NT2/D1 (cell line): ENCODE measurements at places on chromosomes 16 and 17.
A peak's percentile ranks its signal among the peaks of the same experiment; 100 is the strongest.

DNA sequence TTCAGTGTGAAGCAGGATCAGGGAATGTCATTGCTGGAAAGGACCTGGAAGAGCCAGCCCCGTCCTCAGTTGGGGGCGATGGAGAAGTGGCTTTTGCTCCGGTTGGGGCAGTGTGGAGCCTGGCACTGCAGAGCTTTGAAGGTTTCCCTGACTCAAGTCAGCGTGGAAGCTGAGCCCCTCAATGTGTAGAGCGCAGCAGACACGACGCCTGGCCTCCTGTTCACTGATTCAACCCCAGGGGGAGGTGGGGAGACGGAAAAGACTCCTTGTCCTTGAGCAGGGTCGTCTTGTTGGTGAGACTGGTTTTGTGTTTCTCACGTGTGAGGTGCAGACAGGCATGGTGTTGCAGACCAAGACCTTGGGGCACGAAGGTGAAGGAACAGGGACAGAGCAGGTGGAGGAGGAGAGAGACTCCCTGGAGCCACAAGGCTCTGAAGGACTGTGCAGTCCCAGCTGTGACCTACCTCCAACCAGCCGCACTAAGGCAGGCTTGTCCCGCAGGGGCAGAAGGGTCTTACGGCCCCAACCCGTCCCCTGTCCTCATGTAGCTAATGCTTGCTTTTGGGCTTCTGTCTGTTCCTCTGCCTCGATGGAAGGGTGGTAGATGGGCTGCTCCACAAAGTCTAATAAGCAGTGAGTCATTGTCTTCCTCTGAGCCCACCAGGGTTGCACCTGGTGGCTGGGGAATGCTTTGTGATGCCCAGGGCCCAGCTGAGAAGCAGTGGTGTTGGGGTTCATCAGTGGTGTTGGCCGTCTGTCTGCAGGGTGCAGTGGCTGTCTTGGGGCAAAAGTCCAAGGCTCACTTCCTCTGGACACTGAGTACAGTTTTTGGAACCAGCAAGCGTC, 47.8 kb downstream of the MPRIP start:
- no peak for DNase-seq

- DNase-seq, result no peak
Measured at GRCh38 chr17:82439194-82439828, 11.2 kb downstream of the CYBC1 start.

GRCh38 chr17:72766761-72767356, 325.6 kb downstream of the SLC39A11 start:
- DNase-seq, result no peak

- DNase-seq, result no peak
Measured at GRCh38 chr17:4136373-4136772, 6.5 kb downstream of the ZZEF1 start.

GRCh38 chr17:62933501-62934385, 32.3 kb upstream of the TANC2 start:
- no peak for DNase-seq

- no peak for DNase-seq
Measured at GRCh38 chr17:73746314-73747073, 102.2 kb upstream of the SDK2 start.

GRCh38 chr17:40614431-40615067, 33.1 kb downstream of the SMARCE1 start:
- DNase-seq, result no peak

DNA sequence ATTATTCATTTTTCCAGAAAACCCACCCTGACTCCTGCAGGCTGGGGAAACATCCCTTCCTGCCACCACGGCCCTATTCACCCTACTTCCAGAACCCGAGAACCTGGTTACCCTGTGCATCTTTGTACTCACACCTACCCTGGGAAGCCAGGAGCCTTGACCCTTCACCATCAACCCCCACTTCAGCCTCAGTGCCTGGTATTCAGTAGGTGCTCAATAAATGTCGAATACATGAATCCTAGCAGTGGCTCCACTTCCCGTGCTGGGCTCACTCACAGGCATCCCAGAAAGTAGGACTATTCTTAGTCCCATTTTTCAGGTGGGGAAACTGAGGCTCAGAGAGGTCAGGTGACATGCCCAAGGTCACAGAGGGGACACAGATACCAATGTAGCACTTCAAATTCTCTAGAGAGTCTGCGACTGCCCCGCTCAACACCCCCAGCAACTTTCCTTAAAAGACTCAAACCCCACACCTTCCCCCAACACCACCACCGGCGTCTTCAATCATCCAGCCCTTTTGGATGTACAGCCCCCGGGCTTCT, 36.1 kb upstream of the CMIP start:
- no peak for DNase-seq

GRCh38 chr17:74758848-74759168, 10.4 kb downstream of the NHERF1 start:
- DNase-seq, result no peak

GRCh38 chr17:43356999-43357398, 41.8 kb upstream of the ARL4D start:
- no peak for DNase-seq

DNA sequence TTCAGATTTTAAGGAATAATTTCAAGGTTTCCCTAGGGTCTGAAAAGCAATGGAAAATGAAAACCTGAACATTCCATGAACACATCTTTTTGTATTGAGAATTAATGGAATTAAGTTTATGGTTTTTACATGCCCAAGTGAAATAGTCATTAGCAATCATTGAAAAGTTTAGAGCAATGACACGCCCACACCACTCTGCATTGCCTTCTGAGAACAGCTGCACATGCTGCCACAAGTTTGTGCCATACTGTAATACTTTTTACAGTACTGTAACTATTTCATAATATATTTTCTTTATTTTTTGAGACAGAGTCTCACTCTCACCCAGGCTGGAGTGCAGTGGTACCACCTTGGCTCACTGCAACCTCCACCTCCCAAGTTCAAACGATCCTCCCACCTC, 345.2 kb upstream of the PMFBP1 start:
- DNase-seq, result no peak

GRCh38 chr17:65588181-65588808, 26.8 kb upstream of the AXIN2 start:
- DNase-seq, result no peak

- DNase-seq, result peak; percentile 42
Measured at GRCh38 chr16:87143661-87144121, 173.5 kb downstream of the C16orf95 start.

DNA sequence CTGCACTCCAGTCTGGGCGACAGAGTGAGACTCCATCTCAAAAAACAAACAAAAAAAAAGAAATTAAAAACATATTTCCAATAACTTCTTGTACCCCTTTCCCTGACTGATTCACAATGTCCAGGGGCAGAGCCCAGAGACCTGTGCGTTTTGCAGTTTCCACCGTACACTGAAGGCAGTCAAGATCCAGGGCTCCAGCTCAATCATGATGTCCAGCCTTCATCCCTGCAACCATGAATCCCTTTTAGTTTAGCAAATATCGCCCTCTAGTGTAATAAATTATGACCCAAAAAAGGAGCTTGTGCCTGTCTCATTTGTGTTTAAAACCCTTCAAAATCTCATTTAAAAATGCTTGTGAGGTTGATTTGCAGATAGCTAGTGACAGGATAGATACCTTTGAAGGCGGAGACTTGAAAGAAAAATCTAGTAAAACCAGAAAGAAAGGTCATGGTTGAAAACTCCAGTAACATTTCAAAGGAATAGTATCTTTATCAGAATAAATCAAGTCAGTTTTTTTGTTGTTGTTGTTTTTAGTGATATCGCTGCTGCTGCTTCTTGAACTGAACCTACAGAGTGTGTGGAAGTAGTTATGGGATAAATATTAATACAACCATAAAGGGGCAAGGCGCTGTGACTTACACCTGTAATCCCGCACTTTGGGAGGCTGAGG, 3.7 kb upstream of the ERN1 start:
- DNase-seq, result peak; percentile 28

DNA sequence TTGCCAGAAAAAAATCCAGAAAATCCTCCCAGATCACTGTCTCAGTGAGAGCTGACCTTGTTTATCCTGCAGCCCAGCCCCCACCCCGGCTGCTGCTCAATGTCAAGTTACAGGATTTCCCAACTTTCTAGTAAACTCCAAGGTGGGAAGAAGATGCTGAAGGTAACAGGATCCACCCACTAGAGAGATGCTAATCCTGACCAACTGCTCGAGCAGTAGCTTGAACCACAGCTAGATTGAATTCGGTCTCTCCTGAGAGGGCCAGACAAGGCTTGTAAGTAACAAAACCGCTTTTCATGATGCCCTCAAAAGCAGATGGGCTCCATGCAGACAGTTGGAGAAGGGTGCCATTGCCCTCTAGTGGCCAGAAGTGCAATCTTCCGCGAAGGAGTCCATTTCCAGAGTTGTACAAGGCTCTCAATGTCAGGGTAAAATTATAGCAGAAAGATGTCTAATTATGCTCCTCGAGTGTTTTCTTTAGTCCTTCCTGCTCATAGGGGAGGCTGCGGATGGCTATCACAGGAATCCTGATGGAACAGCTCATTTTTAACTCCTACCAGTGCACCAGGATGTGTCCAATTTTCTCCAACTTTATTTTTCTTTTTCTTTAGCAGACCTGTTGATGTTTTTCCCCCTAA, 3.9 kb downstream of the CDH11 start:
- peak; percentile 68 for DNase-seq

DNA sequence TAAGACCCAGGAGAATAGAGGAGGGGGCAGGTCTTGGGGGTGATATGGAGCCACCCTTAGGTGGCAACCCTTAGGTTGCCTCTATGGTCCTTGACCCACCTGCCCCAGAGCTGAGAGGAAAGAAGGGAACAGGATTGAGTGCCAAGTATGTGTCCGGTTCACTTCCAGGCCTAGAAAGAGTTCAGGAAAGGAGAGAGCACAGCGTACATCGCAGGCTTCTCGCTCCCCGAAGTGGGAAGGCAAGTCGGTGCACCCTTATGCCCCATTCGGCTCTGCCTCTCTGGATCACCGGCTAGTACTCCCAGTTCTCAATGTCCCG, 631 bp downstream of the SP6 start:
- DNase-seq, result no peak

- no peak for DNase-seq
Measured at GRCh38 chr17:76270770-76271668, 5.9 kb downstream of the UBALD2 start.

DNA sequence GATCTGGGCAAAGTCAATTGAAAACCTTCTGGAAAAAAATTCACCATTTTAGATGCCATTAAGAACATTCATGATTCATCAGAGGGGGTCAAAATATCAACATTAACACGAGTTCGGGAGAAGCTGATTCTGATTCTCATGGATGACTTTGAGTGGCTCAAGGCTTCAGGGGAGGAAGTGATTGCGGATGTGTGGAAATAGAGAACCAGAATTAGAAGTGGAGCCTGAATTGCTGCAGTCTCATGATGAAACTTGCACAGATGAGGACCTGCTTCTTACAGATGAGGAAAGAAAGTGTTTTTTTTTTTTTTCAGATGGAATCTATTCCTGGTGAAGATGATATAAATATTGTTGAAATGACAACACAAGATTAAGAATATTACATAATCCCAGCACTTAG, 12.9 kb downstream of the ITGAX start:
- no peak for DNase-seq

GRCh38 chr17:74578979-74579378, 11.7 kb upstream of the CD300H start:
- no peak for DNase-seq

DNA sequence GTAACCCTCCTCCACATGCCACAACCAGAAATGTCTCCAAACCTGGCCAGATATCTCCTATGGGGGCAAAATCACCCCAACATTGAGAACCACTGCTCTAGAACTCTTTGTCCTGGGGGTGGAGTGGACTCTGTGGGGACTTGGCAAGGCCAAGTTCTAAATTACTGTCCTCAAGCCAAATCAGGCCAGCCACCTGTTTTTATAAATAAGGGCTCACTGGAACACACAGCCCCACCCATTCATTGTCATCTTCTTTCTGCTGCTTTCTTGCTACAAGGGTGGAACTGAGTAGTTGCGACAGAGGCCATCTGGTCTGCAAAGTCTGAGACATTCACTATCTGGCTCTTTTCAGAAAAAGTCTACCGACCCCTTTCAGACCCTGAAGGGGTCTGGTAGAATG, 26.8 kb upstream of the TMEM220 start:
- DNase-seq, result no peak

DNA sequence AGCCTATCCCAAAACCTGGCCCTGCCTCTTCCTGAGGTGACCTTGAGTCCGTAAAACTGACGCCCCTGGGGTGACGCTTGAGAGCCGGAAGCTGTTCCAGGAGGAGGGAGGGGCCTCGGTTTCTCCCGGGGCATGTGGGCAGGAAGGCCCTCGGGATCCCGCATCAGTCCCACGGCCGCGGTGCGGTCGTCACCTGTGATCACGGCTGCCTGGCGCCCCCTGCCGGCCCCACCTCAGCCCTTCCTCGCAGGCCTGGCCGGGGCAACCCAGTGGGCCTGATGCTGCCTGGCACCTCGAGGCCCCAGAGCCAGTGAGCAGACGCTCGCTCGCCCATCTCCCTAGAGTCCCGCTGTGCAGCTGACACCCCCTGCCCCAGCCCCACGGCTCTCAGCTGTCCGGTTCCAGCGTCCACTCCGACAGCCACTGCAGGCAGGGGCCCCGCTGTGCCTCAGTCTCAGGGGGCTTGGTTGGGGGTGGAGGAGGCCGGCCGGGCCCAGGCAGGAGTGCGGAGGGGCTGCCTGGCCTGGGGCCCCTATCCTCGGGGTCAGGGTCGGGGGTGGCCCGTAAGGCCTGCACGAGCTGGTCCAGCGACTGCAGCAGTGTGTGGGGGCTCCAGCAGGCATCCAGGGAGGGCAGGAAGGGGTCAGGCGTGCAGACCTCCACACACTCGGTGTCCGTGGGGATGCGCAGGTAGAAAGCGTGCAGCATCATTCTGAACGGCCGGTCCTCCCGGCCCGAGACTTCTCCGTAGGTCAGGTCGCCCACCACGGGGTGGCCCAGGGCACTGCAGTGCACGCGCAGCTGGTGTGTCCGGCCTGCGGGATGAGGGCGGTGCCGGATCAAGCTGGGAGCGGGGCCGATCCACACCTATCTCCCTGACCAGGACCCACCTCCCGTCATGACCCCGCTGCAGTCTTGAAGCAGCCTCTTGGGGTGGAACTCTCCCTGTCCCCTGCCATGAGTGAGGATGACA, 2.3 kb downstream of the RPUSD1 start:
- DNase-seq, result peak; percentile 61
